Right ventricle myocardium superior (tissue), 1 donor: ENCODE measurements at places on chromosomes 2 and 18. TPM values are rescaled to one million over a fixed set of nuclear protein-coding genes. Genes with fewer than 3 reads are reported as not detected.
A peak's percentile ranks its signal among the peaks of the same experiment; 100 is the strongest.

DNA sequence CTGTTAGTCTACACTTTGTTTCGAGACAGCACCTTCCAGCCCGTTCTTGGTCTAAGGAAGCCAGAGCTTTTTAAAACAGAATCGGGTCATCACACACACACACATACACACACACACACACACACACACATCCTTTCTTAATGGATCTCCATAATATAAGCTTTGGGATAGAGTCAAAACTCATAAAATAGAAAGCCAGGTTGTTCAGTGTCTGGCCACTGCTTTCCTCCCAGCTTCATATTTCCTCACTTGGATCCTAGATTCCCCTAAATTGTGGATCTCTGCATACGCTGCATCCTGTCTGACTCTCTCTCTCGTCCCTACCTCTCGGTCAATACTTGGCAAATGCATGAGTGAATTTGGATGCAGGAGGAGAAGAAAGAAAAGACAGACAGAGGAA is 120.5 kb upstream of the SLC14A2 start:
- DNase-seq, result no peak

GRCh38 chr18:45728336-45729010 is 4.5 kb downstream of the SLC14A1 start:
- no peak for DNase-seq

GRCh38 chr2:143175438-143175837 is 46.2 kb downstream of the ARHGAP15 start:
- DNase-seq, result no peak

- no peak for DNase-seq
These were observed 115.4 kb upstream of the HS6ST1 start for GRCh38 chr2:128433911-128434550.

GRCh38 chr2:10452956-10453904 is 5.1 kb upstream of the ODC1 start:
- no peak for DNase-seq

- no peak for DNase-seq
These were observed 39.0 kb upstream of the BMPR2 start for GRCh38 chr2:202337151-202337550.

DNA sequence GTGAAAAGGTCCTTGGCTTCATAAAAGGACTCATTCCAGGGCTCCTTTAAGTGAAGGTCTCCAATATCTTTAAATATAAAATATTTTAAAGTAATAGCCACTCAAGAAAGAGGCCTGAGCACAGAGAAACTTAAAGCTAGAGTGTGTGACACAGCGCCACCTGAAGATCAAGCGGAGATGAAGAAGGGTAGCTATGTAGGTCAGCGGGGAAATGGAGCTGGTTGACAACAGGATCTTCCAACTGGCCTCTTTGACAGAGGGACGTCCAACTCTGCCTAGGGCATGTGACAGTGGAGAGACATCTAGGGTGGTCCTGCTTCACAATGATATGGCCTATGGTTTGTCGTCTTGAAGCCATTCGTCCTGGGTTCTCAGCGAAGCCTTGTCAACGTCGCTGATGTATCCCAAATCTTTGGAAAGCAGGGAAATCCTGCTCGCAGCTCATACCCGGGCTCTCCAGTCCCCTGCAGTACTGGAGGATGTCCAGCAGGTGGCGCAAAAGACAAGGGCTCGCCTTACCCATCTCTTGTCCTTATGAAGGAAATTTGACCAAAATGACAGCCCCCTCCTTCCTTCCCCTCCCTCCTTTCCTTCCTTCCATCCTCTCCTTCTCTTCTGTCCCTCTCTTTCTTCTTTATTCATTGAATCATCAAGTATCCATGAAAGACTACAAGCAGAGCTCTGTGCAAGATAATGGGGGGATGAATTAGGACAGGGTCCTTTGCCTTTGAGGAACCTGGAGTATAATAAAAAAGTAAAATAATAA is 59.6 kb downstream of the LONRF2 start:
- peak; percentile 84 for DNase-seq

- no peak for DNase-seq
These were observed 48.4 kb downstream of the BOLA3 start for GRCh38 chr2:74099271-74099670.

The PHOSPHO2 gene
- 3.3 TPM for total RNA-seq

The AMER3 gene
- total RNA-seq, result not detected

The LIMS3 gene
- 4.1 TPM for total RNA-seq

The GNLY gene
- total RNA-seq, result 1.7 TPM

The RNU2-63P gene
- not detected for total RNA-seq

The MYO7B gene
- total RNA-seq, result 0.32 TPM

The SKOR2 gene
- total RNA-seq, result not detected

The ZNF892 gene
- total RNA-seq, result 2.9 TPM
